Purkinje cell (primary cell): ENCODE measurements at places on chromosomes 6 and 20. TPM values are rescaled to one million over a fixed set of nuclear protein-coding genes. Genes with fewer than 3 reads are reported as not detected.

FOXA2 gene
- not detected in 2 replicates for polyA plus RNA-seq

CTAGE9 gene
- not detected in 2 replicates for polyA plus RNA-seq

ADGRG6 gene
- polyA plus RNA-seq: 0.09 TPM in 1 of 2 replicates, not detected in the other

CCHCR1 gene
- polyA plus RNA-seq: 0.52 and 1.4 TPM in 2 replicates
